ENCODE measurements at places on chromosomes 11 and 22.
A peak's percentile ranks its signal among the peaks of the same experiment; 100 is the strongest.

DNA sequence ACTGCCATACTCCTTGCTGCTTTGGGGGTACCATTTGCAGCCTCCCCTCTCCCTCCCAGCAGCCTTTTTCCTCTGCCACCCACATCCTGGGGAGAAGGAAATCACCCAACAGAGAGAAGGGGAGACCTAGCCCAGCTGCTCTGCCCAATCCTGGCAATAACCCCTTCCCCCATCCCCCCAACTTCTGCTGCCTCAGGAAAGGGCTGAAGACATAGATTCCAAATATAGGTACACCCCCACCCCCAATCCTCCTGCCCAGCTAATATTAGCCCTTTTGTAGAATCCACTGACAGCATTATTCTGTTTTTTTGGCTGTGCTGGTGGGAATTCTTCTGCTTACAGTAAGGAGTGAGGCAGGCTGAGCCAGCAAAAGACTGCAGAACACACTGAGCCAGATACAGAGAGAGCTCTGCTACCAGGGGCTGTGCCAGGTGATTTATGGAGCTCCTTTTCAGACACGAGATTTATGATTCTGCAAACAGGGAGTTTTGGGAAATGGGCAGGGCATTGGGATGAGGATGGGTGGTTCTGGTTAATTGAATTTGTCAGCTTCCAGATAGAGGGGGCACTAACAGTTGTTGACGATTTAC, 164.0 kb downstream of the TENM4 start:
- DNase-seq, result no peak

DNA sequence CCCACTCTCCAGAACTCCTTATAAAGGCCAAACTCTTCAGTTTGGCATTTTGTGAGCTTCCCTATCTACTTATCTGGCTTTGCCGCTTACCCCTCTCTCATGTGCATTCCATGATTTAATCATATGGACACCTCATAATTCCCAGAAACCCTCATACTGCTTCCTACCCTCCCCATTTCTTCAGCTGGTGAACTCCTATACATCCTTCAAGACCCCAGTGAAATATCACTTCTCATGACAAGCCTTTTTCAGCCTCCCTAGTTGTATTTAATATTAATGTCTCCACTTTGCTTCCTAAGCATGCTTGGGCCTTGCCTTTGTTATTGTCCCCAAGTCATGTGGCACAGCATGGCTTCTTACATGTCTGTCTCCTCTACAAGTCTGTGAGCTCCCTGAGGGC, 13.7 kb upstream of the TSPAN18 start:
- DNase-seq, result no peak

DNA sequence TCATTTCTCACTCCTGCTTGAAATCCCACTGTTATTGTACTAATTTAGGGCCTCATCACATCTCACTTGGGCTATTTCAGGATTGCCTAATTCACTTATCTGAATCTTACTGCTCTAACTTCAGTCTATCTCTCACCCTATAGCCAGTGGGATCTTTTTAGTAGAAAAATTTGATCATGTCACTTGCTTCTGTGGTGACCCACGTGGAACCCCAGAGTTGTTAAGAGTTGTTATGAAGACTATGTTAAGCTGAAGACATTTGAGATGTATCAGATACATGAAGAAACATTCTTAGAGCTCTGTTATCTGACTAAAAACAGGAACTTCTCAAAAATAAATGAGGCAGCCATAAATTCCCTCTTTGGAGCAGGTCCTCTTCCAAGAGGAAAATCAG, 1375.6 kb upstream of the TENM4 start:
- DNase-seq, result no peak

GRCh38 chr11:76209973-76210930, 4.0 kb upstream of the WNT11 start:
- DNase-seq, result peak; percentile 76

- DNase-seq, result no peak
Observed at GRCh38 chr11:47394322-47395222, 13.8 kb upstream of the SLC39A13 start.

- peak; percentile 24 for DNase-seq
Observed at GRCh38 chr11:36376009-36376887, 80.2 kb downstream of the PRR5L start.

- DNase-seq, result no peak
Observed at GRCh38 chr11:65596520-65596919, 920 bp upstream of the KCNK7 start.

- DNase-seq, result no peak
Observed at GRCh38 chr11:33582636-33583325, 117.8 kb downstream of the C11orf91 start.

DNA sequence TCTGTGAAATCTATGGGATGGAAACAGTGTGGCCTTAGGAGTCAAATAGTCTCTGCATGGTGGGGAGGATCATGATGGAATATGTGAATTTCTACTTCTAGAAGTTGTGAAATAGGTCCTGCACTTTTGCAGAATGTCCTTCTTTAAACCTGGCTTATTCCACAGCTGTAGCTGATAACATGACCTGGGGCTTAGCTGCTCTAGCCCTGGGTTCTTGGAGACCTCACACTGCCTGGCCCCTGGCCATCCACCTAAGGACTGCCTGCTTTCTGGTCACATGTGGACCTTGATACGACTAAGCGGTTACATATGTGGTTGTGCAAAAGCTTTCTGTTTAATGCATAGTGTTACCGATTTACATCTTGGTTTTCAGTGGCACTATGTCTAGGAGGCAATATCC, 88.2 kb downstream of the SWAP70 start:
- DNase-seq, result no peak

DNA sequence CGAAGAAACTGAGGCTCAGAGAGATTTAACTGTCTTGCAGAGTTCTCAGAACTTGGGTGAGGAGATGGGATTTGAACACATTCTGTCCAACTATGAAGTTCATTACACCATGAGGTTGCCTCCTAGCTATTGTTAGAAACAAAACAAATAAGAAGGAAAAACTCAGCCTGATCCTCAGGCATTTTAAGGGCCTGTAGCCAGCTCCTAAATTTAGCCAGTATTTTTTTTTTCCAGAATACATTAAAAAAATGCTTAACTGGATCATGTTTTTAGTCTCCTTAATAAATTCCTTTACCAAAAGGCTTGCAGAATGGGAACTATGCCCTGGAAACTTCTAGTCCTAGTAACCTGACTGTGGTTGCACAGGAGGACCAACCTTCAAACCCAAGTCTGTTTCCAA, 212.0 kb downstream of the CSNK2A3 start:
- DNase-seq, result no peak

DNA sequence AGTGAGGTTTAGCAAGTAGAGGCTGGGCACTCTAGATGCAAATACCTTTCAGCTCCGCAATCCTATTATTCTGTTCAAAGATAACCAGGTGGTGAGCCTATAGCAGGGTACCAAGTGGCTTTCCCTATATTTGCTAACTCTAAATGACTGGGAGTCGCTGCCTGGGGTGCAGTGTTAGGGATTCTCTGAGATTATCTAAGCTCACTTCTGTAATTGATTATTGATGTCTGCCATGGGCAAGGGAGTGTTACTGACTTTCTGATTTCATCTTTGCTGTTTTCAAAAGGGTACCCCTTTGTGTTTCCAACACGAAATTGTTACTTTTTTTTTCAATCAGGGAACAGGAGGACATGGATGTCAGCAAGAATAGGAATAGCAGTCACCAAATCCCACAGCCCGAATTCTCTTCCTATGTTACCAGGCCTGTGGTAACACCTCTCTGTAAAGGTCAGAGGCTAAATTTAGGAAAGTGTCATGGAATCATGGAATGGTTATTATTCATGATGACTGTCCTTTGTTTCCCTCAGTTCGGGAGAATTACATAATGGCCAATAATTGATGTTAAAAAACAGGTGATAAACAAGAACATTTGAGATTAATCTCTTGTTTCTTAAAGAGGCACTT, 62.6 kb upstream of the CRYBB3 start:
- no peak for DNase-seq

DNA sequence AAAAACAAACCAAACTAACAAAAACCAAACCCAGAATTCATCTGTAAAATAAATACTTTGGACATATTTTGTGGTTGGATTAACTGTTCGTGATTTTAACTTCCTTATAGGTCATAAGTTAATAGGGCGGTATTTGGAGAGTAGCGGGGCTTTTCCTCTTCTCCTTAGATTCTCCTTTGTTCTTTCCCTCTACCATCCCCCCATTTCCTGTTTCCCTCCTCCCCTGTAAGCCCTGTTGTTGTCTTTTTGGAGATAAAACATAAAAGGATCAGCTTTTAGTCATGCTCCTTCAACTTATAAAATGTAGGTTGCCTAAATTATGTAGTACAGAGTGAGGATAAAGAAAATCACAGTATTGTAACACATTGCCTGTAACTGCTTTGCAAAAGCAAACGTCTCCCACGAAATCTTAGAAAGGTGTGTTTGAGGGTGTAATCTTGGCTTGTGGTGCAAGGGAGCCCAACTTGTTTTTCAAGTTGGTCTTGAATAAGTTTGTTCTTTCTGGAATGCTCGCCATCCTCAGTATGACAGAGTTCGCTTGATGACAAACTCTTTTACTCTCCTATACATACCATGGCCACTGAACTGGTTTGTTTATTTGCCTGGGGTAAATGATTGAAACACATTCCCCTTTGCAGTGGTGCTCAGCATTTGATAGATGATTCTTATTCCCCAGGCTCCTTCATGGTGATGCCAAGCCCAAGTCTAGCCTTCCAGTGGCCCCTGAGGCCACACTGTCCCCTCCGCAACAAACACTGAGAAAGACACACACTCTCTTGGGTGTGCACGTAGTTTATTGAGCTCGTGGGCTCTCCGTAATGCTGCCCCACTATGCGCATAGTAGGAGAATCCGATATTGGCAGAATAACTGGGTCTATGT, 49.4 kb downstream of the TEAD1 start:
- DNase-seq, result no peak

- no peak for DNase-seq
Observed at GRCh38 chr11:33643167-33643824, 57.3 kb downstream of the C11orf91 start.

- DNase-seq, result no peak
Observed at GRCh38 chr11:119635041-119635740, 93.8 kb downstream of the NECTIN1 start.

- no peak for DNase-seq
Observed at GRCh38 chr11:133518702-133519264, 13.5 kb downstream of the OPCML start.

GRCh38 chr11:11155962-11156815, 196.9 kb downstream of the CSNK2A3 start:
- peak; percentile 48 for DNase-seq

- DNase-seq, result no peak
Observed at GRCh38 chr22:25554238-25554671, 10.2 kb upstream of the GRK3 start.

DNA sequence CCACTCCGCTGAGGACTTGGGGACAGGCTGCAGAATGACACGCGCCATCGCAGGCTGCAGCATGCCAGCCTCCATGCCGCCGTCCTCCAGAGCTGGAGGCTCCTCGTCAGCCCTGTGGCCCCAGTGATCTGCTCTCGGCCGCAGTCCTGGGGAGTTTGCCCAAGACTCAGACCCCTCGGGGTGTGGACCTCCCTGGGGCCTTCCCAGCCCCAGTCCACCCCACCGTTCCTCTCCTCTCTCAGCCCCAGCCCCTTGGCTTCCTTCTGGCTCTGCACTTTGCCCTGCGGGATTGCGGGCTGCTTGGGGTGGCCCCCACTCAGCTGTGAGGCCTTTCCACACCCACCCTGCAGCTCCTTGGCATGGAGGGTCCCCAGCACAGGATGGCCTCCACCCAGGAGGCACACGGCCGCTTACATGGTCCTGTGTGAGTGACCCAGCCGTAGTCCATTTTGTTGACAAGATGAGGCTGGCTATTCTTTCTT, 414.9 kb downstream of the TBC1D22A start:
- no peak for DNase-seq

DNA sequence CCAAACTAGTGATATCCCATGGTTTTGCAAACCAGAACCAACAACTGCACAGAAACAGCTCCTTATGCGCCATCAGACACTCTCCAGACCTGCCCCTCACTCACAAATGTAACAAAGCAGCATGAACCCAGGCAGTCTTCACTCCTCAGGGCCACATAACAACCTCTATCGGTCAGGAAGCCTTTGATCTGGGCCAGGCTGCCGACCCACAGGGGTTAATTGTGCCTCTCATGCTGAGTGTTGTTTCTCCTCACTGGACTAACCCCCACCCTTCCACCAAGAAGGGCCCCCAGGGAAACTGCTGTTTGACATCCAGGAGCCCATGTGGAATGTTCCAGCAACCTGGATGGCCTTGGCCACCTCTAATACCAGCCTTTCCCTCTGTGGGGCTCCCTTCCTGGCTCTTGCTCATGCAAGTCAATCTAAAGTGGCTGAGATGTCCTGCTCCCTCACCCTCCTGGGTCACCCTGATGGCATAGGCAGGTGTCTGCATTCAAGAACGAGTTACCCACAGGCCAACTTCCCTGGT, 7.9 kb upstream of the RGL4 start:
- no peak for DNase-seq

DNA sequence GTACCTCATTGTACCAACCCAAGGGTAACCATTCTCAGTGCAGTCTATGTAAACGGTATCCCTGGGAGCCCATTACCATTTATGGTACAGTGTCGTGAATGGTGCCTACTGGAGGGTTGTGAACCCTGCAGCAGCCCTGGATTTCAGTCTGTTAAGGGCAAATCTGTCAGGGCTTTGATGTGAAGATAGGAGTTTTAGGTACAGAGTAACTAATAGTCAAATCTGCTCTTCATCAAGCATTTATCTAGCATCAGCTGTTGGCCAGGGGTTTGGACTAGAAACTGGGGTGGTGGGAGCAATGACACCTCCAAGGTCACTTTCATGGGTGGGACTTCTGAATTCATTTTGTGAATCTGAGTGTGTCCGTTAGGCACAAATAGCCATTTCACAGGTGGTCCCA, 50.6 kb upstream of the RFPL3 start:
- no peak for DNase-seq

- DNase-seq, result peak; percentile 16
Observed at GRCh38 chr11:110837603-110838002, 125.4 kb upstream of the ARHGAP20 start.

DNA sequence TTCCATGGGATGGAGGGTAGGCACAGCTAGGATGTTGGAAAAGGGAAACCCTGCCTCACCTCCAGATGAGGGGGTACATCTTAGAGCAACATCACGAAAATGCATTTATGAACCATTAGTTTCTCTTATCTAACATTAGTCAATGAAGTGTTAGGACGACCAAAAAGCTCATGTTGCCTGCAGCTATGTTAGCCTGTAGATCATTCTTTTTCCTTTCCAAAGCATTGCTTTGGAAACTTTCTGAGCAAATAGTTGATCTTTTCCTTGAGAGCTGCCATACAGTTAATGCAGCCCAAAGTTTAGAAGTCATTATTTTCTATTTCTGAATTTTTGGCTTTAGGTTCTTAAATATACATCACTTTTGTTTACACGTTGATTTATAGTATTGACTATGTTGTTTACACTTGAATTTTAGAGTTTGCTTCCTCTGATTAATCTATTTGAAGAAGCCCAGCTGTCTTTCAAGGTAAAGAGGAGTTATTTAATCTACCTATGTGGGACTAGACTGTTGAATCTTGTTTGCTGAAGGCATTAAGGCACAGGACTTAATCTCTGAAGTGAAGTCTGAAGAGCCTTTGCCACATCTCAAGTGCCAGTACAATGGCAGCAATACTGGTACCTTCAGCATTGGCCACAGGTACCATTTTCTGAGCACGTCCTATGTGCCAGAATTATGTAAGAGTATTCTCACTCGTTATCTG, 11.0 kb downstream of the POU2AF3 start:
- no peak for DNase-seq
